ENCODE measurements at places on chromosomes 7 and 10.
A peak's percentile ranks its signal among the peaks of the same experiment; 100 is the strongest.

- no peak for DNase-seq
Measured at GRCh38 chr7:55271661-55272060, 93.5 kb upstream of the LANCL2 start.

- DNase-seq: no peak
Measured at GRCh38 chr7:53383131-53383530, 347.7 kb downstream of the POM121L12 start.

- no peak for DNase-seq
Measured at GRCh38 chr10:95755511-95756004, 405 bp upstream of the ENTPD1 start.

- DNase-seq: no peak
Measured at GRCh38 chr7:4026941-4027486, 655.1 kb upstream of the FOXK1 start.

DNA sequence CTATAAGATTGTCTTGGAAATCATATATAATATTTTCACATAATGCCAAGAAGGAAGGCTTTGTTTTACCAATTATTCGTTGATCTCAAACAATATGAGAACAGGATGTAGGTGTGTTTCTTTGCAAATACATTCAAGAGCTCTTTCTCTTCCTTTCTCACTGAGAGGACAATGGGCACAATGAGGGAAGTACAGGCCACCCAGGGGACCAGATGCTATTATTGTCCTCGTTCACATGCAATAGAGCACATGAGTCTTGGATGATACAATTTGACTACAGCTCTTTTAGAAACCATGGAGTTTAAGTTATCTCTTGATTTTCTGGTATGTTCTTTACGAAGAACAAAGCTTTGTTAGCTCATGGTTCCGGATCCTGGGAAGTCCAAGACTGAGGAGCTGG, 323.7 kb upstream of the KLF6 start:
- no peak for DNase-seq

- no peak for DNase-seq
Measured at GRCh38 chr10:130434446-130435385, 298.5 kb downstream of the GLRX3 start.

- no peak for DNase-seq
Measured at GRCh38 chr10:132575320-132576201, 38.0 kb downstream of the INPP5A start.

DNA sequence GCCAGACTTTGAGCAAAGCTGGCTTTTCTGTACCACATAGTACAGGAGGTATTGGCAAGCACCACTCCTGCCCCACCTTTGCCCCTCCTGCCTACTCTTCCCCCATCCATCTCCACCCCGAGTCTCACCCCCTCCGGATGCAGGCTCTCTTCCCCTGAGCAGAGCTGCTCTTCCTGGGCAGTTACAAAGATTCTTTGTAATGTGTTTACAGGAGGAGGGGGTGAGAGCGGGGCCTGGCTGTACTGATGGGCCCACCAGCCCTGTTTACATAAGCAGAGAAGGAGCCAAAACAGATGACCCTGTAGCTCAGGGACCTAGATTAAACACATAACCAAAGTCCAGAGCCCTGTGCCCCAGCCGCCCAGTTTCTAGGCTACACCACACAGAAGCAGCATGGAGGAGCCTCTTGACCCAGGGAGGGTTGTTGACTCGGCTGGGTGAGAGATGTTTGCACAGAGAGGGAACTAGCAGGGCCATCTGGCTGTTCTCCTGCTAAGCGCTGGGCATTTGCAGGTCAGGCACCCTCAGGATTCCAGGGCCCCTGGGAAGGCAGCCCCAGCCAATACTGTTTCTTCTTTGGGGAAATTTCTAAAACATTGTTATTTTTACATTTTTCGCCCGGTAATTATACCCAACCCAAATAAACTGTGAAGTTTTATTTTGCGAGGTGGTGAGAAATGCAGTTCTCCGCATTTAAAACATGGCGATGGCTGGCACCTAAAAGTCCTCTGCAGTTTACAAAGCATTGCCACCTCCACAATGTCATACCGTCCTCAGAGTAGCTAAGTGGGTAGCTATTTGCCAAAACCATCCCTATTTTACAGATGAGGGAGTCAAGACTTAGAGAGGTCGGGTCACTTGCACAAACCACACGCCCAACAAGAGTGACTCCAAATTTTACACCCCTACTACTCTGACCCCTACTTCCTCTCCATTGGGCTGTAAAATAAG, 11.4 kb upstream of the ZKSCAN1 start:
- no peak for DNase-seq

GRCh38 chr7:147804032-147804431, 786.5 kb upstream of the C7orf33 start:
- DNase-seq: no peak

DNA sequence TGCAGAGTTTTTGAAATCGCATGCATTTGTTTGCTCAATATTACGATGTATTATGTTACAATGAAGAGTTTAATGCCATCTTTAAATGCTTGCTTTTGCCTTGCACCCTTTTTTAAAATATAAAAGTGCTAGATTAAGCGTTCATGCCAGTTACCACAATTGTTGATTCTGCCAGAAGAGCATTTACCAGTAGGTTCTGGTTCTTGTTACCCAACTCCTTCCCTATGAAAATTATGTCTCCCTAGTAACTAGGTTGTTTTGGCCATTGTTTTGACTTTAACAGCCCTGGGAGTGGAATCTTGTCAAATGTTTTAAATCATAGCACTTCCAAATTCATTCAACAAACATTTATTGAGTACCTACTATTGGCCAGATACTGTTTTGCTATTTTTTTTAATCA, 32.8 kb upstream of the CDK14 start:
- no peak for DNase-seq

GRCh38 chr10:88028654-88029053, 165.2 kb downstream of the PTEN start:
- DNase-seq: no peak

DNA sequence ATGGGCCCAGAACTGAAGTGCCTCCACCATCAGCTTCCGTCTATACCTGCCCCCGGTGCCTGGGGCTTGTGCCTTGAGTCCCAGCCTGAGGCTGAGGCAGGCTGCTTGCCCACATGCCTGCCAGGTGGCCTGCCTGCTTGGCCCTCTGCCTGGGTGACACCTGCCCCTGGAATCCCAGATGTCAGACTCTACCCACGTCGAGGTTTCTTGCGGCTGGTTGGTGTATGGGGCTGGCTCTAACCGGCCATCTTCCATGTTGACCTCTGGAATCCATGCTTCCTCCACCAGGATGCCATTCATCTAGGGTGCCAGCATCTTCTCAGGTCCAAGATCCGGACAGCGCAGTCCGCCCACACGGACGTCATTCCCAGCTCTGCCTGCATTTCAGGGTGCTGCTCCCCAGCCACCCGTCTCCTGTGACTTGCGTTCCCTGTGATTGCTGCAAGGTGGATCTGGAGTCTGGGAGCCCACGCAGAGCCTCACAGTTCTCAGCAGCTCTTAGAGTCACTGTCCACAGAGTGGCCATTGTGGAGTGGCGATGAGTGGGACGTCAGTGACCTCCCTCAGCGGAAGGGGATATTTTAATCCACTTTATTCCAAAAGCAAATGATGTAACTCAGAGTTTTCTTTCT, 298.1 kb downstream of the TCERG1L start:
- DNase-seq: no peak

DNA sequence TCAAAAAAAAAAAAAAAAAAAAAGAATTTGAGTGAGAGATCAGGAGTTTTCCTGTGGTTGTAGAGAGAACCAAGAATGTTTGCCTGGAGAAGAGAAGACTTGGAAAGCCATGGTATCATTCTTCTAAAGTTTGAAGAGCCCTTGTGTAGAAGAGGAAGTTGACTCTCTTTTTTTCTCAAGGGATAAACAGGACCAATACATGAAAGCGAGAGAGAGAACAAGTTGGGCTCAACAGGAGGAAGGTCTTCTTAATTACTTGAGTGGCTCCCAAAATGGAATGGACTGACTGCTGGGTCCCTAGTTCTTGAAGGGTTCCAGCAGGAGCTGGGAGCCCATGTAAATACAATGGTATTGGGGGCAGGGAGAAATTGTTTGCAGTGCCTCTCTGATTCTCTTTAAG, 173.3 kb upstream of the ADO start:
- DNase-seq: no peak

GRCh38 chr10:17651896-17652295, 7.9 kb downstream of the STAM start:
- DNase-seq: no peak

DNA sequence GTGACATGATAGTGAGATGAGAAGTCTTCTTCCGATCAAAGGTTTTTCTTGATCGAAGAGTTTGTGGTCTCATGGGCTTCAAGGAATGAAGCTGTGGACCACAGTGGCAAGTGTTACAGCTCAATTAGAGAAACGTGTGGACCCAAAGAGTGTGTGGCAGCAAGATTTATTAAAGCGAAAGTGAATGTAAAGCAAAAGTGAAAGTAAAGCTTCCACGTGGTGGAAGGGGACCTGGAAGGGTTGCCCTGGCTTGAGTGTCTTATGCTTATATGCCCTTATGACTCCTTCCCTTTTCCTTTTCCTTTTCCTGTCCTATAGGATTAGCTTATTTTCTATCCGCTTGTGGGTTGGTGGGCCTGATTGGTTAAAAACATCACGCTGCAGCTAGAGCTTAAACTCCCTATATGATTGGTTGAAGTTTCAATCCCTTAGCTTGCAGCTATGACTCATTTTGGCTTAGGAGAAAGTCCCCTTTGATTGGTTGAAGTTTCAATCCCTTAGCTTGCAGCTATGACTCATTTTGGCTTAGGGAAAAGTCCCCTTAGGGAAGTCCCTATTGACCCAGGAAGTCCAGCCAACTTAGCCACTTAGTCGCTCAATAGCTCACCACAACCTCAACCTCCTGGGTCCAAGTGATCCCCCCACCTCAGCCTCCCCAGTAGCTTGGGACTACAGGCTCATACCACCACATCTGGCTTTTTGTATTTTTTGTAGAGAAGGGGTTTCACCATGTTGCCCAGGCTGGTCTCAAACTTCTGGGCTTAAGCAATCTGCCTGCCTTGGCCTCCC, 34.7 kb downstream of the MRPS24 start:
- no peak for DNase-seq

GRCh38 chr7:131219312-131220041, 108.2 kb upstream of the MKLN1 start:
- no peak for DNase-seq

DNA sequence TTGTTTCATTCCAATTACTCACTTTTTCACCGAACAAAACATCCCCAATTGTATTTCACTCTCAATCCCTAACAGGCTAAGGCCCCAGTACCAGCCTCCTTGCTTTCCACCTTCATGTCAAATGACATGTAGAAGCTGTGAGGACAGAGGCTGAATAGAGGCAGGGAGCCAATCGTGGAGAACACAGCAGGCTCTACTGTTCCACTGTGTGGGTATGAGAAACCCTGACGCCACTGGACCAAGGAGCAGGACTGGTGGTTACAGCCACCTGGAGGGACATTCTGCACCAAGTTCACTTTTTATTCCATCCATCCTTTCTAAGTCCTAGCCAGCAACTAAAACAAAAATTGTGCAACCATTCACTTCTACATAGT, 502.8 kb downstream of the SORCS1 start:
- no peak for DNase-seq

GRCh38 chr10:103542764-103543616, 49.5 kb downstream of the NEURL1 start:
- peak; percentile 55 for DNase-seq

- no peak for DNase-seq
Measured at GRCh38 chr10:86348321-86349210, 18.0 kb downstream of the GRID1 start.

DNA sequence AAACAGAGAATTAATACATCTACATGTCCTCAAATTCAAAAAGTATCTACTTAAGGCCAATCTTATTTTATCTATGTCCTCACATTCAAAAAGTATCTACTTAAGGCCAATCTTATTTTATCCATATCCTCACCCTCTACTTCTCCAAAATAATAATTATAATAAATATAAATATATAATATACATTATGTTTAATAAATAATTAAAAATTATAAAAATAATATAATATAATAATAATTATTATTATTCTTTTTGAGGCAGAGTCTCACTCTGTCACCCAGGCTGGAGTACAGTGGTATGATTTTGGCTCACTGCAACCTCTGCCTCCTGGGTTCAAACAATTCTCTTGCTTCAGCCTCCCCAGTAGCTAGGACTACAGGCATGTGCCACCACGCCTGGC, 784.9 kb downstream of the DNAJB9 start:
- no peak for DNase-seq

DNA sequence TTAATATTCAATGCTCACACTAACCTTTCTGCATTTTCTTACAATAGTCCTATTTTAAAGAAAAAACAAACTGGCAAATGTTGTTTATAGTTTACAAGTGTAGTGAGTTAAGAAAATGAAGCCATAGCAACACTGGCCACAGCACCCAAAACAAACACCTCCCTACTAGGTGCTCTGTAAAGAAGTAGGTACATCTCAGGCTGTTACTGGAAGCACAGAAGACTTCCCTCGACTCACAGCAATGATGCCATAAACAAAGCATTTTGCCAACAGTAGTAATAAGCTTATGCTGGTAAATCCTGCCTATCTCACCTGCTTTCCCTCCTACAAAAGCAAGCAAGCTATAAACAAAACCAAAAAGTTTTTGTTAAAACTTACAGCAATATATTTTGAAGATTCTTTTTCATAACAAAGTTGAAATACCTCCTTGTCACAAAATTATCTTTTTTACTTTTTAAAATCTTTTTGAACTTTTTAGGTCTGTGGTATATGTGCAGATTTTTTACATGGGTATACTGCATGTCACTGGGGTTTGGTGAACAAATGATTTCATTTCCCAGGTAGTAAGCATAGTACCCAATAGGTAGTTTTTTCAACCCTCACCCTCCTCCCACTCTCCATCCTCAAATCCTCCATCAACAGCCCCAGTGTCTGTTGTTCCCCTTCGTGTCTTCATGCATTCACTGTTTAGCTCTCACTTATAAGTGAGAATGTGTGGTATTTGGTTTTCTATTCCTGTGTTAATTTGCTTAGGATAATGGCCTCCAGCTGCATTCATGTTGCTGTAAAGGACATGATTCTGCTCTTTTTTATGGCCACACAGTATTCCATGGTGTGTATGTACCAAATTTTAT, 28.4 kb downstream of the COA1 start:
- no peak for DNase-seq

DNA sequence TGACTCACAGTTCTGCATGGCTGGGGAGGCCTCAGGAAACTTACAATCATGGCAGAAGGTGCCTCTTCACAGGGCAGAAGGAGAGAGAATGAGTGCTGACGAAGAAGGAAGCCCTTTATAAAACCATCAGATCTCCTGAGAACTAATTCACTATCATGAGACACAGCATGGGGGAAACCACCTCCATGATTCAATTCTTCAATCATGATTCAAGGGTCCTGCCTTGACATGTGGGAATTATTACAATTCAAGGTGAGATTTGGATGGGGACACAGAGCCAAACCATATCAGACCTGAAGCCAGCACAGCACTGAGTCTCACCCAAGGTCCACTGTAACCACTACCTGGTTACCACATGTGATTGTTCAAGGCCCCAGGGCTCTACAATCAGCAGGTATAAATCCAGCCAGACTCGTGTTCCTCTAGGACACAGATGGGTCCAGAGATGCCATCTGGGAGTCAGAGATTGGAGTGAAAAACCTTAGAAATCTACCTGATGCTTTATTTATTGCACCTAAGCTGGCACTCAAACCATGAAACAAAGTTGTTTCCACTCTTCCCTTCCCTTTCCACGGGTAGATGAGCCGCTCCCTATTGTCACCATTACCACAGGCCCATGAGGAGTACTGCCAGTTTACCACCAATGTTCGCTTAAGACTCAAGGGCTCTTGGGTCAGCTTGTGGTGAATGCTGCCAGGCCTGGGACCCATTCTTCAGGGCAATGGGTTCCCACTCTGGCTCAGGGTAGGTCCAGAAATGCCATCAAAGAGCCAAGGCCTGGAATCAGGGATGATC, 1061.5 kb downstream of the LRMDA start:
- no peak for DNase-seq

Measured in NCI-H2227 treated with DMSO at 0.1 percent for 48 hours (cell line).